G401 (cell line): ENCODE measurements at places on chromosomes 13 and 19. TPM values are rescaled to one million over a fixed set of nuclear protein-coding genes. Genes with fewer than 3 reads are reported as not detected.

- DNase-seq: peak; percentile 4
Observed at GRCh38 chr13:75635828-75636435, at the start of gene LMO7. LMO7 (plus strand) TSS chr13:75636330; CDS start chr13:75636658, 328 bp downstream.

DNA sequence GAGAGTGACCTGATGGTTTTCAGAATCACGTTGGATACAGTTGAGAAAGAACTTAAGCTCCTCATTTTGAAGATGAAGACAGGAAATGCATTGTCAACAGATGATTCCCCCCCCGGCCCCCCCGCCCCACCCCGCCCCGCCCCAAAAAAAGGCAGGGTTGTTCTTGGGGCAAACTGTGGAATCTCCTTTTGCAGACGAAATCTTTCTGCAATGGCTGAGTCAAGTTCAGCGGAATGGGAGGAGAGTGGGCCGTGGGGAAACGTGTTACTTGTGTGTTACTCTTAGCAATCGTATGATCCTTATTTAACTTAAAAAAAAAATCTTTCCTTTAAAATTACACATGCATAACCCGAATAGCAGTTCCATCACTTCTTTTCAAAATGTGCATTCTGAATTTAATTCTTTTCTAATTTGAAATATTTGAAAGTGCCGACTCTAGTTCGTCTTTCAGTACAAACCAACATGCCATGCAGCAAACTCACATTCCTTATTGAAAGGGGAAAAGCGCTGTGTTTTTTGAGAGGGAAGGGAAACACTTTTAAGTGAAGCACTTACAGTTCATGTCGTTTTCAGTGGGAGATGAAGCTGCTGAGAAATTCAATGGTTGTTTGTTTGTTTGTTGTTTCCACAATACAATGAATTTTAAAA lies 348.5 kb upstream of the ARGLU1 start:
- DNase-seq: no peak

GRCh38 chr13:35470671-35471661 lies 5.5 kb downstream of the MAB21L1 start:
- DNase-seq: peak; percentile 85

GRCh38 chr13:33144358-33144784 lies 128.1 kb downstream of the KL start:
- DNase-seq: no peak

- no peak for DNase-seq
Observed at GRCh38 chr13:64756621-64757020, 2473.5 kb downstream of the PCDH9 start.

GRCh38 chr13:106376401-106377112 lies 158.9 kb downstream of the EFNB2 start:
- no peak for DNase-seq

- DNase-seq: peak; percentile 50
Observed at GRCh38 chr19:7925171-7925851, 624 bp downstream of the CTXN1 start.

DNA sequence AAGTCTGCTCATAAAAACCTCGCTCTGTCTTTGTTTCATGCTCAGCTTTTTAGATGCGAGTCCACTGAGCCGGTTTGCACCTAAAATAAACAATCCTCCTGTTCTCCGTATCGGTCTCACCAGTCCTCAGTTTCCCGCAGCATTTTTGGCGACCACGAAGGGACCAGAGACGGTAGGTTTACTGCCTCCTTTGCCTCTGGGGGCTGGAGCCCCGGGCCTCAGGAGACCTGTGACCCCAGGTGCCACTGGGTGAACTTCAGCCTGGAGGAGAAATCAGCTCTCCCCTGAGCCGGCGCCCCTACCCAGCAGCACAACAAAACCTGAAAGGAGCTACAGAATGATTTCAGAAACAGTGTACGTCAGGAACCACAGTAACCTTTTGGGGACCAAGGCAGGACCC lies 8.1 kb downstream of the SIGLEC11 start:
- no peak for DNase-seq

DNA sequence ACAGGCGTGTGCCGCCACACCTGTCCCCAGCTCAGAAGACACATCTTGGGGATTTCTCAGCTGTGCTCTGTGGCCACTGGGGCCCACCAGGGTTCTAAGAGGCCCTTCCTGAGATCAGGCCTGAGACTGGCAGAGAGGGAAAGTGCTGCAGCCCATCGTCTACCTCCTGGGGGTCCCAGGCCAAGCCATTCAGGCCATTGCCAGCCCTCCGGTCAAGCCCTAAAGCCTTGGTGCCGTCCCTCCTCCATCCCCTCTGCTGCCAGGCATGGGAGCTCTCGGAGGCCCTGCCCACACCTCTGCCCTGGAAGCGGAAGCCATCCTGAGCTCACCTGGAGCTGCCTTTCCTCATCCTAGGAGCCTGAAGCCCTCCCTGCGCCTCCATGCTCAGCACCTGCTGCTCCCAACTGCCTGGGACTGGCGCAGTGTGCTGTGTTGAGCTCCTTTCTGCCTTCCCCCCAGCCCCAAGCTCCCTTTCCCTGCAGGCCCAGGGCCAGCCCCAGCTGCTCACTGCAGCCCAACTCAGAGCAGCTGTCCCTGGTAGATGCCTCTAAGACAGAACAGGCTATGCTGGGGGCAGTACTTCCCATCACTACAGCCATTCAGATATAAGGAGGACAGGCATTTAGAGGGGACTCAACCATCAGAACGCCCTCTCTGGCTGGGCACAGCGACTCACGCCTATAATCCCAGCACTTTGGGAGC lies 2.9 kb downstream of the SLC7A9 start:
- no peak for DNase-seq

GRCh38 chr19:55082020-55082851 lies 6.6 kb downstream of the EPS8L1 start:
- no peak for DNase-seq

DNA sequence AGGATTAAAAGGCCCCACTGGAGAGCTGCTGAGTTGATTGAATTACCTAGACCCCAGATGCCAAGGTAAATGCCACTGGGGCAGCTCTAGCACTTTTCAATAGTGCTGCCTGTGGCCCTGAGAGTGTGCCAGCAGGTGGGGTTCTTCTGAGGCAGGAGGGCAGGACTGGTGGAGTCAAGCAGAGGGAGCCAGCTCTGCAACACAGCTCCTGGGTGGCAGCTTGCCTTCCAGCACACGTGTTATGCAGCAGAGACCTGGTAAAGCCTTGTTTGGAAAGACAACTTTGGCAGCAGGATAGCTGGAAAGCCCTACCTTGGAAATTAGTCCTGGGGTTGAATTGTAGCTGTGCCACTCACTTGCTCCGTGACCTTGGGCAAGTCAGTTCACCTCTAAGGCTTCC lies 306.6 kb downstream of the ATP8A2 start:
- DNase-seq: no peak

The KIRREL2 gene
- total RNA-seq: 3.0 and 5.2 TPM in 2 replicates

The ZNF540 gene
- 0.27 and 0.55 TPM in 2 replicates for total RNA-seq

The CACNA1A gene
- 0.24 and 0.31 TPM in 2 replicates for total RNA-seq

The CILP2 gene
- total RNA-seq: 0.12 and 0.37 TPM in 2 replicates

The PRR19 gene
- total RNA-seq: 1.8 and 2.1 TPM in 2 replicates

The PIP5K1C gene
- total RNA-seq: 5.3 and 13.0 TPM in 2 replicates
